ENCODE measurements at places on chromosomes 2 and 18. TPM values are rescaled to one million over a fixed set of nuclear protein-coding genes. Genes with fewer than 3 reads are reported as not detected.

Gene NCKAP5
- 7.9 TPM for total RNA-seq

Gene IL36A
- not detected for total RNA-seq

Gene EPG5
- 18.9 TPM for total RNA-seq

DNA sequence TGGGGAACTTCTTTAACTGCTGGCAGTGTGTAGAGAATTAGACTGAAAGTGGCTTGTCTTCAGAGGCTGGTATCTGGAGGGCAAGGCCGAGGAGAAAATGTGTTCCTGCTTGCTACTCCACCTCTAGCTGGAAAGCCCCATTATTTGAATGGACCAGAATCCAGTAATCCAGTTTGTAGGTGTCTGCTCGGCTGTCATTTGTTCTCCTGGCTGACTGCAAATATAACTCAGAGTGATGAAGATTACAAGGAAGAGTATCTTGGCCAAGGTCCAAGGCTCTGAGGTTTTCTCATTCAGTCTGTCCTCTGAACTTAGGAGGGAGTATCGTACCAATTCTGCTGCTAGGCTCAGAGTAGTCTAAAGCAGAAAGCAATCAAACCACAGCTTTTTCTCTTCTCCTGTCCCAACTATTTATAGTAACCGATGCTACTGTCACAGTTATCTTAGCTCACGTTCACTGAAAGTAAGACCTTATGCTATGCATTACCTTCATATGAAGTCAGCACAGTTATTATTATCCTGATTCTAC is 228.6 kb downstream of the SETBP1 start:
- DNase-seq, result no peak

- no peak for DNase-seq
These were observed 11.1 kb downstream of the RTTN start for GRCh38 chr18:70194227-70194890.

- DNase-seq, result no peak
These were observed 396.5 kb downstream of the CCDC85A start for GRCh38 chr2:56580242-56580641.

Gene SLC4A5
- 1.3 TPM for total RNA-seq

Gene KCNG3
- not detected for total RNA-seq

- DNase-seq, result no peak
These were observed 61.4 kb downstream of the NDUFA10 start for GRCh38 chr2:239963646-239964205.

- DNase-seq, result no peak
These were observed 51.7 kb upstream of the CCDC85A start for GRCh38 chr2:56132138-56132537.

DNA sequence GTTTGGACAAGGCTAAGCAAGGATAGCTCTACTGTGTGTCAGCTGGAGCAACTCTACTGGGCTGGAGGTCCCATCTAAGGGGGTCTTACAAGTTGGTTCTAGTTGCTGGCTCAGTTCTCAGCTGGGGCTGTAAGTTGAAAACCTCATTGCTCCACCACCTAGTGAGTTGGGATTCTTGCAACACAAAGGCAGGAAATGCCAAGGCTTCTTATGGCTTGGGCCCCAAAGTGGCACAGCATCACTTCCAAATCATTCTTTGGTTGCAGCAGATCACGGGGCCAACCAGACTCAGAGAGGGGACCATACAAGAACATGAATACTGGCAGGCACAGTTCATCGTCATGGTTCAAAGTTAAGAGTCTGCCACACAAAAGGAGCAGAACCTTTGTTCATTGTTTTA is 332.7 kb downstream of the LRRTM1 start:
- DNase-seq, result no peak

Measured in Right ventricle myocardium superior (tissue), 1 donor.